ENCODE measurements at places on chromosomes 11 and 22. TPM values are rescaled to one million over a fixed set of nuclear protein-coding genes. Genes with fewer than 3 reads are reported as not detected.

GRCh38 chr22:24474221-24474620, 20.9 kb upstream of the UPB1 start:
- no peak for DNase-seq

CRYBB3 gene
- 0.33 TPM for polyA plus RNA-seq

- DNase-seq, result no peak
Measured at GRCh38 chr11:32606220-32606619, 22.6 kb downstream of the EIF3M start.

MYBPC3 gene
- 2.1 TPM for polyA plus RNA-seq

BEST1 gene
- 3.4 TPM for polyA plus RNA-seq

GRCh38 chr11:57414612-57415212, 12.2 kb downstream of the SLC43A3 start:
- DNase-seq, result no peak

DNA sequence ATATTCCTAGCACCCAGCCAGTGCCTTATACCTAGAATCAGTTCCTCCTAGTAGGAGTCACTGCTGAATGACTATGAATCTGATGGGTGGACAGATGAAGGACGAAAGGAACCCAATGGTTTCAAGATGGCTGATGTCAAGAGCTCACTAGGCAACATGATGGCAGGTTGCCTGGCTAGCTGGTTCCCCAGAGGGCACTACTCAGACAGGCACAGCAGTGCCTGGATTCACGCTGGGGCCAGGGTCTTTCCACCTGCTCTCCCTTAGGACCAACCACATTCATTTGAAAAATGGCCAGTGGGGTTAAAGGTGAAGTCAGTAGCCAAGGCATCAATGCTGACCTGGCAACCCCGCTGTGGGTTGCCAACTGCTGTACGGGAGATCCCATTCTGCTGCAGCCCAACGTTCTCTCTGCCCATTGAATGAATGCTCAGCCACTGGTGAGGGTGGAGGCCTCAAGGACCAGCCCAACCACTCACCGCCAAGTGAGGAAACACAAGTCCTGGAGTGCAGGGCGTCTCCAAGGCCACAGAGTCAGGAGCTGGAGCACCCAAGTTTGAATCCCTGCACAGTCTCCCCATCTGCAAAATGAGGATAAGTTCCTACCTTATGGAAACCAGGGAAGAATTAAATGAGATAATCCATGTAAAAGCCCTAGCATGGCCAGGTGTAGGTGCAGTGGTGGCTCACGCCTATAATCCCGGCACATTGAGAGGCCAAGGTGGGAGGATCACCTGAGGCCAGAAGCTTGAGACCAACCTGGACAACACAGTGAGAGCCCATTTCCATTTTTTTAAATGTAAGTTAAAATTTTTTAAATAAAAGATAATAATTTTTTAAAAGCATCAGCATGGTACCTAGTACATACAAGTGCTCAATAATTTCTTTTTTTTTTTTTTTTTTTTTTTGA, 12.4 kb downstream of the MYH9 start:
- no peak for DNase-seq

UPB1 gene
- polyA plus RNA-seq, result not detected

OR2D2 gene
- not detected for polyA plus RNA-seq

HTATIP2 gene
- polyA plus RNA-seq, result 62.7 TPM

DNA sequence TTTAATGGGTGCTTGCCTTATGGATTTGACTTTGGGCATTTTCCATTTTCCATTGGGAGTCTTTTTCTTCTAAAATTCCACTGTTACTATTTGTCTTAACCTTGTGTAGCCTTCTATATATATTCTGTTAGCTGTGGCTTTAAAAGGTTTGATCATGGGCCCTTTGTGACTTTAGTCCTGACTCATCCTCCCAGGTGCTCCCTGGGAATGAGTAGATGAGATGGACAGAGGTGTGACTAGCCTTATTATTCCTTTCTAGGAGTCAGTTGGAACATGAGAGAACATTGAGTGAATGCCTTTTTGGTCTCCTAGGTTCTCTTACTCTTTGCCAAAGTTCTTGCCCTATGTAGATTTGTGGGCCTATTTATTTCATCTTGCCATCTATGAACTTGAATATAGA, 39.0 kb downstream of the DDX10 start:
- no peak for DNase-seq

DNA sequence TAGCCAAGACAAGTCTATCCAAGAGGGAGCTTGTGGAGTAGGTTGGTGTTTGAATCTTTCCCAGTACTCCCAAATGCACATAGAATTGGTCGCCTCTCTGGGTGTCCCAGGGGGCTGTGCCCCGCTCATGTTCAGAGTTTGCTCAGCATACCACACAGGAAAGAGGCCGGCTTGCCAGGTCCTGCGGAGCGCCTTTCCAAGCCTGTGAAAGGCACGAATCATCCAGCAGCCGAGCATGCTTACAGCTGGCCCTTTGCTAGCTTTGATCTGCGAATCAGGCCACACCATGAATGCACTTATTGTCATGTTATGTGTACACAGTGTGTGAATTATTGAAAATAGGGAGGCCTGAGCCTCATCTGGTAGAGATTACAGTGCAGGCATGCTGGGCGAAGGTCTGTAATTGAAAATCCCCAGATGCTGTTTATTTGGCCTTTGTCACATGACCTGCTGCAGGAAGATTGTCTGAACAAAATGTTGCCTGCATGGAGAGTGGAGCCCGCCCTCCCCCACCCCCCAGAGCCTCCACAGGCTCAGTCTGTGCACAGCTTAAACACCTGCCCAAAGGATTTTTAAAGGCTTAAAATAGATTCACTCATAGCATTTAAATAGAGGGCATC, 163.3 kb upstream of the RASSF10 start:
- peak; percentile 55 for DNase-seq

PGR gene
- 0.46 TPM for polyA plus RNA-seq

- DNase-seq, result no peak
Measured at GRCh38 chr22:37985751-37986281, 1.5 kb upstream of the SOX10 start.

C11orf16 gene
- not detected for polyA plus RNA-seq

DNA sequence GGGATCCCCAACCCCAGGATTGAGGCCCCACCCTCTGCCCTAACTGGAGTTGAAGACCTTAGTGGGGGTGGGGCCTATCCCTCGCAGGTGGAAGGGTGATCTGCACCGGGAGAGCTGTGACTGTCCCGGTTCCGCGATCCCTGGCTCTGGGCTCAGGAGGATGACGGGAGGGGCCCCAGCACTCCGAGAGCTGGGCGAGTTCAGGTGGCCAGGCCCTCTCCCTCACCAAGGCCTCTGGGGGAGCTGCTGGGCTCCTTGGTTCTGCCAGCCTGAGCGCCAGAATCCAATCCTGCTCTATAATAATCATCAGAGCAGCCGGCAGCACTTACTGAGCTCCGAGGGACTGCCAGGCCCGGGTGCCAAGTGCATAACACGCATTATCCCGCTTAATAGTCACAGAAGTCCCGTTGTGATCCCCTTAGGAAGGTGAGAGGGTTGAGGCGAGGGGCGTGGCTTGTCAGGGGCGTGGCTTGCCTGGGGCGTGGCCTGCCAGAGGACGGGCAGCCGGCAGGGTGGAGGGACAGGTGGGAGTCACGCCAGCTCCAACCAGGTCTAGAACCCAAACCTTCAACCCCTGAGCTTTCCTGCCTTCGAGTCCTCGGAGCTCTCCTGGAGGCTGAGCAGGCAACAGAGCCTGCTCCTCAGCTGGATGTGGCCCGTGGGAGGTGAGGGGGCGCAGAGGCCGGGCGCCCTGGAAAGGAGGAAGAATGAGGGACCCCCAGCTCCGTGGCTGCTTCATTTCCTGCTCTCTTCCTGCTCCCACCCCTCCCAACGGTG, 7.3 kb upstream of the SYT7 start:
- peak; percentile 70 for DNase-seq

HBD gene
- 0.20 TPM for polyA plus RNA-seq

GRCh38 chr22:44172370-44173108, 8.2 kb upstream of the PARVG start:
- peak; percentile 52 for DNase-seq

LDHAL6A gene
- not detected for polyA plus RNA-seq

DNA sequence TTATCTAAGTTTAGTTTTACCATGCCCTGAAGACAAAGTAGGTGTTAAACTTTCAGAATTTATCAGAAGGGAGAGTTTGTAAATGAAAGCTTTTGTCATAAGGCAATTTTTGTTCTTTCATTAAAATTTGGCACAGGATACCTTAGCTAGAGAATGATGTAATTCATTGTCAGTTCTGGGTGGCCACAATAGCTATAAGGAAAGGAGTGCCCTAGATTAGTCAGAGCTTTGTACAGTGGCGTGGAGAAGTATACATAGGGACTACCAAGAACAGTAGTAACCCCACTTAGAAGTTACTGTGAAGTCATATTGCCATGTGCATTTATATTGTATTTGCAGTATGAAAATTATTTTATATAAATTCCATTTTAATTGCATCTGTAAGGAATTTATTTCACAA, 126.3 kb upstream of the CARD18 start:
- DNase-seq, result no peak

DNA sequence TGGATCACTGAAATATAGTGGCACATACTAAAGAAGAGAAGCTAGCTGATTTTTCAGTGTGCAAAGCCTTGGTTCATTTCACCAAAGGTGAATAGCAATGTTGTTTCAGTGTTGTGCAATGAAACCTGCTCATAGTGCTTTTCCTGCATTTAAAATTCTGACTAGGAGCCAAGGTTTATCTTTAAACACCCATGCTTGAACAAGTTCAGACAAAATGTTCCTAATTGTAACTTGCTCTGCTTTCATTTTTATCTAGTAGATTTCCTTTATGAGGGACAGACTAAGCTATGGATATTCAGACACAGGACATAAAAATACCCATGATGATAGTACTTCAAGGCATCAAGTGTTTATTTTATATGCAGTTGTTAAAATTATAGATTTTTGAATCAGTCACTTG, 47.7 kb downstream of the BBOX1 start:
- no peak for DNase-seq

GRCh38 chr11:44244639-44245310, 65.2 kb downstream of the ALX4 start:
- DNase-seq, result no peak

DNA sequence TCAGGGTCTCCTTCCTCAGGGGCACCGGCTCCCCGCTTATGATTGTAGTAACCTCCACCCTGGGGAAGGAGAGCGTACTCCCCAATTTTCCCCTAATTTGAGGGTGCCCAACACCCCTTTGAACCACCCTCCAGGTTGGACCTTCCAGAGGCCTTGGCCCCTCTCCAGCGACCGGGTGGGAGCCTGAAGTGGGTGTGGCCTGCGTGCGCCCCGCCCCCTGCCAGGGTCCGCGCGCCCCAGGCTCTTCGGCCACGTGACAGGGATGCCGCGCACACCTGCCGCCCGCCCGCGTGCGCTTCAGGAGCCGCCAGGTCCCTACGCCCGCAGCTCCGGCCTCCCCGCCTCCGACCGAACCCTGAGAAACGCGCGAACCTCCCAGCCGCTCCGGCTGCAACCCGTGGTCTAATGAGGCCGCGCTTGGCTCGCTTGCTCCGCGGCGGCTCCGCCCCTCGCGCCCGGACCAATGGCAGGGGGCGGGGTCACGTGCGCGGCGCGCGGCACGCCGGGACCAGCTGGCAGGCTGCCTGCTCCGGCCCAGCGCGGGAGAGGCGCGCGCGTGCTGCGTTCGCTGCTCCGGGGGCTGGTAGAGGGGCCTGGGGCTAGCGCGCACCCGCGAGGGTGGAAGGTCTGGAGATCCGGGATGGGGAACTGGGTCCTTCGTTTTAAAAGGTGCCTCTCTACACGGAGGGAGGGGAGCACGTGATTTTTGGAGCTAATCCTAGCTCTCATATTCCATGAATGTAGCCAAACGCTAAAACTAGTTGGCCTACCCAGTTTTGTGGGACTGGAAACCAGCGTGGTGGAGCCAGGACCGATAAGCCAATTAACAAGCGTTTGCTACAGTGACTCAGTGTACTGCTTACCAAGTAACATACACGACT, at the start of gene FOXRED2:
Gene FOXRED2, minus strand, starts transcription at position 404 of the 881 bp plus-strand sequence. CDS start 618 bp downstream, outside the sequence.
- DNase-seq, result peak; percentile 97

NXPE4 gene
- polyA plus RNA-seq, result not detected

CCDC73 gene
- not detected for polyA plus RNA-seq

- peak; percentile 91 for DNase-seq
Measured at GRCh38 chr11:35274909-35275785, 136.2 kb downstream of the CD44 start.

- no peak for DNase-seq
Measured at GRCh38 chr22:24103301-24103700, 78.0 kb upstream of the SUSD2 start.

GRCh38 chr11:63832336-63832735, 6.6 kb upstream of the MARK2 start:
- DNase-seq, result no peak

Measured in stomach (tissue), 19 donors.